ENCODE measurements at places on chromosomes 3 and 15.

DNA sequence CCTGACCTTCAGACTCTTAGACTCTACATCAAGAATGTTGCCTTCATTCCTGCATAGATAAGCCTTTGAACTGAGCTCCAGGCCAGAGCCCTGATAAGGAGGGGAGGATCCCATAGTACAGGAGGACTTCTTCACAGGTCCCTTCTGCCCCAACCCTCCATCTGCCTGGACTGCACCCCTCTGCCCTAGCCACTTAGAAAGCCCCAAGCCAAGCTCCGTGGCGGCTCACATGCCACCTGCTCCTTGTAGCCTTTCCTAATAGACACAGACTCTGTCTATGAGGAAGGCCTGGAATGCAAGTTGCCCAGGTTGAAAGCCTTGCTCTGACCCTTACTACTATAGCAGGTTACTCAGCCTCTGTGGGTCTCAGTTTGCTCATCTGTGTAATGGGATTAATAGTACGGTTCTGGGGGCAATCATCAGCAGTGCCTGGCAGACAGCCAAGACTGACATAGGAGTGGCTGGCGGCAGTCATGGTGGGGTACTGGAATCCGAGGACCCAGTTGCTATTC, 11.6 kb downstream of the PCSK6 start:
- DNase-seq, result no peak

DNA sequence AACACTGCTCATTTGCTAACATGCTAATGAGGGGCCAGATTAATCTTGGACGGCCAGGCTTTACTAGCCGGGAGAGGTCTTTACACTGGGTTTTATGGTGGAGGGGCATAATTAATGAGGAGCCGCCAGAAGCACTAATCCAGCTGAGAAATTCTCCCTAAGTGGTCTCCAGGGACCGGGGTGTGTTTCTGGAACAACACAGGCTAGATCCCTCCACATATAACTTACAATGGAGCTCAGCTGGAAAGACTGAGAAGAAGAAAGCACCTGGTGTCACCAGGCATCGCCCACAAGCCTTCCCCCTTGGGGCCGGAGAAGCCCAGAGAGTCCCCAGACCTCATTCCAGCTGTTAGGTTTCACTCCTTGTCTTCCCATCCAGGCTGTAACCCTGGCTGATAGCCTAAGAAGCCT, 127.5 kb downstream of the MEGF11 start:
- DNase-seq, result no peak

DNA sequence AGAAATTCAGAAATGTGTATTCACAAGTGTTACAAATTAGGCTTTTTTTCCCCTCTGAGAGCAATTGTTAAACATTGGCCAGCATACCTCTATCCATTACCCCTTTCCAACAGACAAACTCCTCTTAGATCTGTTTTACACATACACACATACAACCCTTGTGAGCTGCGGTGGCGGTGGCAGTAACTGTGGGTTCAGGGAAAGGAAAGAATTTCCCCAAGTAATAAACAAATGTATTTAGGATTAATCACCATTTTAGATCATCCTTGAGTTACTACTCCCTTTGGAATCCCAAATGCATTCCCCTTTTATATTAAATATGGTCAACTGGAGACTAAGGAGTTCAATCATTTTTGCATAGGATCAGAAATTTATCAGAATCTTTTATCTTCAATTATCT, 667.0 kb downstream of the FHIT start:
- no peak for DNase-seq

GRCh38 chr3:5227812-5228211, 40.3 kb downstream of the EDEM1 start:
- DNase-seq, result no peak

DNA sequence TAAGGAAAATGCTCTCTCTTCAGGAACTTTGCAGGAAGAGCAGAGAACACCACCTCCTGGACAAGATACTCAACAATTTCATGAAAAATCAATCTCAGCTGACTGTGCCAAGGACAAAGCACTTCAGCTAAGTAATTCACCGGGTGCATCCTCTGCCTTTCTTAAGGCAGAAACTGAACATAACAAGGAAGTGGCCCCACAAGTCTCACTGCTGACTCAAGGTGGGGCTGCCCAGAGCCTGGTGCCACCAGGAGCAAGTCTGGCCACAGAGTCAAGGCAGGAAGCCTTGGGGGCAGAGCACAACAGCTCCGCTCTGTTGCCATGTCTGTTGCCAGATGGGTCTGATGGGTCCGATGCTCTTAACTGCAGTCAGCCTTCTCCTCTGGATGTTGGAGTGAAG, 200.5 kb downstream of the AKAP13 start:
- DNase-seq, result no peak

GRCh38 chr3:36403661-36404060, 23.4 kb downstream of the STAC start:
- DNase-seq, result no peak

DNA sequence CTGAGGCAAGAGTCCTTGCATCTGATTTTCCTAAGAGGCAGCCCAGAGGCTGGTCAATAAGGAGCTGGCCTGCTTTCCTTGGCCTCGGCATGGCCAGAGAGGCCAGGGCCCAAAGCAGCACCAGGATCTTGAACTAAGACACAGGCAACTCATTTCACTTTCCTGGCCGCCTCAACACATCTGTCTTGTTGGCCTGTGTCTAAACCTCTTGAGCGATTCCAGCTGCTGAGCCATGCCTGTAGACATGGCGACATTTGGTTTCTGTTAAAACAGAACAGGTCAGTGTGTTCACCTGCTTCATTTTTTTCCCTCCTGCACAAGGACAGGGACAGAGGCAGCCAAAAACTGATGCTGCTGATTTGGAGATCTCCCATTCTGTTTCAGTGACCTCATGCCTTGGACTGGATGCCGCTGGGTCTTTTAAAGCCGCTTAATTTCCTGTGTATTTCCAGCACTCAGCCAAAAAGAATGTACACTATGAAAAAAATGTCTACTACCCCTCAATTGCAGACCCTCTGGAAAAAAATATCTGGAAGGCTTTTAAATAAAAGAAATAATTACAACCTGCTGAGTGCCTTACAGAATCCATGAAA, 266.6 kb upstream of the ICE2 start:
- DNase-seq, result no peak

- DNase-seq, result no peak
Measured at GRCh38 chr3:33071946-33072345, 25.0 kb downstream of the GLB1 start.

GRCh38 chr3:25713341-25713985, 48.8 kb upstream of the TOP2B start:
- no peak for DNase-seq

GRCh38 chr15:55007561-55007960, 189.2 kb downstream of the RSL24D1 start:
- no peak for DNase-seq

- no peak for DNase-seq
Measured at GRCh38 chr3:32347343-32348125, 44.1 kb upstream of the CMTM7 start.

DNA sequence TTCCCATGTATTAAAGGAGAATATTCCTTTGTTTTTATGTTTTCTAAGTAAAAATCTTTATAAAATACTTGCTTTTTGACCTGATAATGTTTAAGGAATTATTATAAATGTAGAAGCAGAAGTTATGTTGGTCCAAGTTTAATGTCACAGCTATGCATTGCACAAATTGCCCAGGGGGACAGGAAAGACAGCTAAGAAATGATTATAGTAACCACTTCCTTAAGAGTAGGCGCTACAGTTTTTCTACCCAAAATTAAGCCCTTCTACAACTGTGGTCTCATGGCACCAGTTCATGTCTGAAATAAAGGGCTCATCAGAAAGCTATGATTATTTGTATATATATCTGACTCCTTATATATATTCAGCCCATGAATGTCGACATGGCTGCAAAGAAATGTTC, 176.4 kb downstream of the GBE1 start:
- DNase-seq, result no peak

GRCh38 chr3:194937882-194938321, 252.2 kb downstream of the FAM43A start:
- DNase-seq, result no peak

GRCh38 chr3:65265942-65266590, 578.3 kb upstream of the ADAMTS9 start:
- DNase-seq, result no peak

GRCh38 chr15:91113030-91113429, 13.0 kb downstream of the SV2B start:
- DNase-seq, result no peak

- DNase-seq, result no peak
Measured at GRCh38 chr3:116316771-116317170, 128.5 kb downstream of the LSAMP start.

DNA sequence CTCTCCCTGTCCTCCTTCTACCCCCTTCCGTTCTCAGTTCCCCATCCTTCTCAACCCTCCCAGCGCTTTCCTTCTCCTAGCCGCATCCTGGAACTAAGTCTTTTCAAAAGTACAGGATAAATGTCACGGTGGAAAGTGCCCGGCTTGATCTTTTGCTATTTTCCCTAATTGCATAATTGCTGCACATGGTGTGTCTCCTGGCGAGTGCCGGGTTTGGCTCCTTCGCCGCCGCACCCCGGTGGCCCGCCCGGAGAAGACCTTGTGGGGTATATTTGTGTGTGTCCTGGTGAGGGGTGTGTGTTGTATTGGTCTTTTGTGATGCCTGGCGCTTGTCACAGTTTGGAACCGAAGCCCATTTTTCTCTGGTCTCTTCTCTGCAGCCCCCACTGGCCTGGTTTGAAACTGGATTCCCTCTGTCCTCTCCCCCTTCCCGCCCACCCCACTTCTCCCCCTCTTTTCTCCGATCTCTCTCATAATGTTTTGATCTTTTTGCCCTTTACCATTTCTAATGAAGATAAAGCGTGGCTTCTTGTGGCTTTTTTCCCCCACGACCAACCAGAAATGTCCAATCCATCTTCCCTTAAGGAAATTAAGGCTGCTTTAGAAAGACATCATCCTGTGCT, 692 bp downstream of the UBE2E2 start:
- DNase-seq, result peak; percentile 2

DNA sequence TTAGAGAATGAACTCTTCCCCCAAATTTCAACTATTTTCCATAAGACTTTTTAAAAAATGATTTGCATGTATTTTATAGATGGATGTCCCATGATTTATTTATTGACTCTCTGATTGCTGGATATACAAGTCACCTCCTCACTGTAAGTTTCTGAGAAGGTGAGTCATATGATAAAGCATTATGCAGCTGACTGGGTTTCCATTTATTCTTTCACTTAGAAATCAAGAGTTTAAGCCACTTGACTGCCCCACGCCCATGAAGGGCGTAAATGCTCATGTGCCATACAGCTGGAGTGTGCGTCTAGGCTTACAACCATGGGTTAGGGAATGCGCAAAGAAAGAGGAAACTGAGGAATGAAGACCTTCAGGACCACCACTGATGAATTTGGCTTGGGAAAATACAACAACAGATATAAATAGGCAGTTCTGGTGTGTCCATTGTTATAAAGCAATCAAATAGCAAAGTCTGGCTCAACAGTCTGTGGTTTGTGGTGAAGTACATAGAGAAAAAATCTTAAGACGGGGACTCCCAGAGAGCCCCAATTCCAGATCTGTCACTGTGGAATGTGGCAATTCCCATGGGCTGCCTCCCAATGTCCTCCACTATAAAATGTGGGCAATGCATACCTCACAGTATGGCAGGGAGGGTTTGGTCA, 20.3 kb downstream of the SLCO2A1 start:
- DNase-seq, result no peak

- no peak for DNase-seq
Measured at GRCh38 chr3:160758929-160759577, 3.0 kb downstream of the PPM1L start.

DNA sequence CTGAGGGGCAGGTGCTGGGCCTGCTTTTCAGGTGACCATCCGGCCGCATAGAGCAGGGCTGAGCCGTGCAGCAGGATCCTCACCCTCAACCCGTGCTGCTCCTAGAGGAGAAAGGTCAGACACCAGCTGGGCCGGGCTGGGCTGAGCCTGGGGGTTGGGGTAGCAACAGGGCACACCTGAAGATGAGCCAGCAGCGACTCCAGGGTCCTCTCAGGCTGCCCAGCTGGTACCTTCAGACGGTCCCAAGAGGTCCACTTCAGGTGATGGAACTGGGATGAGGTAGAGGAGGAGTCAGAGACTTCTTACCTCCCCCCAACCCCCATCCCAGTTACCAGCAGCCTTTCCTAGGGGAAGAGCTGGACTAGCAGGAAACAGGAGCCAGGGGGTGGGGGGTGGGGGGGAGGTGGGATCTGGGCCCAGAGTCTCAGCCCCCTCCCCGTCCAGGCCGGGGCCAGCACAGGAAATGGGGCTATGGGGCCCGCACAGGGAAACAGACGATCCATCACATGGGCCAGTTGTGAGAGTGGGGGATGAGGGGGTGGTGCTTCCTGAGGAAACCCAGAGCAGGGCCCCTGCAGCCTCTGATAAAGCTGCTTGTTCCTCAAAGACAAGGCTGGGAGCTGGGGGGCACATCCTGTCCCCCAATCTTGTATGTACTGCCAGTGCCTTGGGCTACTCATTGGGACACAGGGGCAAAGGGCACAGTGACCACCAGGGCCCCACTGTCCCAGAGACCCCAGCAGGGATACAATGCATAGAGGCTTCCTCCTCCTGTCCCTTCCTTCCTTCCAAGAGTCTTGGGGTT, 3.0 kb downstream of the INKA1 start:
- DNase-seq, result no peak

DNA sequence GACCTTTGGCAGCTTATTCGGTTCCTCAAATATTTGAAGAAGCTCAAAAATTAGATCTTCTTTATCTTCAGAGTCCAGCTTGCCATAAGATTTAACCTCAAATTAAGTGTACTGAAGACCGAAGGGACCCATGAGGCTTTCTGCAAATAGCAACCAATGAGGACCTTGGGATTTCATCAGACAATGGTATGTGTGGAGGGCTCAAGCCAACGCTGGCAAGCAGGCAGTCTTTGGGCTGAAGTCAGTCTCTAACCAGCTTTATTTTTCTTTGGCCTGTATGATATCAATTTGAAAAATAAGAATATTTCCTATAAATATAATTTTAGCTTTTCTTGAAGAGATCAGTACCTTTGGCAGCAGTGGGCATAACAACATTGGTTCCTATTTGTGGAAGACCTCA, 692.7 kb downstream of the MCTP2 start:
- no peak for DNase-seq

- no peak for DNase-seq
Measured at GRCh38 chr3:114860531-114860930, 286.6 kb downstream of the ZBTB20 start.

GRCh38 chr15:72116731-72117485, 1.0 kb downstream of the MYO9A start:
- DNase-seq, result peak; percentile 2

DNA sequence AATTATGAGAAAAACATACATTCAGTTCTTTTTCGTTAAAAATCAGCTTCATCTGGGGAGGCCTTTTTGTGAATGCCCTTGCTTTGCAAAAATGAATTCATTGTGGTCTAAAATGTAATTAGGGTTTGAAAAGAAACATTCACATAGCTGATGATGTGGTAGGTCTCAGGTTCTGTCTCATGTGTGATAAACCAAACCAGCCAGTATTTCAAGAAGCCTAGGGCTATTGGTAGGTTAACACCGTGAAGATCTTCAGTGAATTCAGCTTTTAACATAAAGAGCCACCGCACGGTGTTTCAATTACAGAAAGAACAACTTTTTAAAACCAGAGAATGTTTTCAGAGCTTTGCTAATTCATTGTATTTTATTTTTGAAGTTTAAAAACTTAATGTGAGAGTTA, 41.9 kb downstream of the CTNNB1 start:
- no peak for DNase-seq

- DNase-seq, result no peak
Measured at GRCh38 chr15:92520914-92521623, 127.4 kb downstream of the ST8SIA2 start.

GRCh38 chr3:175456466-175456865, 597.3 kb downstream of the NAALADL2 start:
- no peak for DNase-seq

- no peak for DNase-seq
Measured at GRCh38 chr15:67809441-67809840, 15.9 kb upstream of the SKOR1 start.
